ENCODE measurements at places on chromosomes 3 and 15. TPM values are rescaled to one million over a fixed set of nuclear protein-coding genes. Genes with fewer than 3 reads are reported as not detected.

Gene B3GALNT1
- not detected for polyA plus RNA-seq

Gene IQCF5
- not detected for polyA plus RNA-seq

Gene RGMA
- polyA plus RNA-seq = not detected

Gene IQCH
- not detected for polyA plus RNA-seq

- H3K4me3 ChIP-seq = no peak overlapping the region
- no peak overlapping the region for H3K27ac ChIP-seq
- DNase-seq = no peak
These were observed 211.7 kb upstream of the TTC14 start for GRCh38 chr3:180390313-180390712.

DNA sequence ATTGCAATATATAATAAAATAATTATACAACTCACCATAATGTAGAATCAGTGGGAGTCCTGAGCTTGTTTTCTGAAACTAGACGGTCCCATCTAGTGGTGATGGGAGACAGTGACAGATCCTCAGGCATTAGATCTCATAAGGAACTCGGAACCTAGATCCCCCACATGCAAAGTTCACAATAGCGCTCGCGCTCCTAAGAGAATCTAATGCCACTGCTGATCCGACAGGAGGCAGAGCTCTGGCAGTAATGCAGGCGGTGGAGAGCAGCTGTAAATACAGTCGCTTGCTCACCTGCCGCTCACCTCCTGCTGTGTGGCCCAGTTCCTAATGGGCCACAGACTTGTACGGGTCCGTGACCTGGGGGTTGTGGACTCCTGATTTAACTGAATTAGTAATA is 87.8 kb downstream of the P3H2 start:
- H3K4me1 ChIP-seq = no peaks in the 10 kb centered on the region
- H3K4me3 ChIP-seq = no peak overlapping the region
- DNase-seq = no peak
- no peaks in the 10 kb centered on the region for H3K36me3 ChIP-seq
- no peak overlapping the region for H3K27ac ChIP-seq

DNA sequence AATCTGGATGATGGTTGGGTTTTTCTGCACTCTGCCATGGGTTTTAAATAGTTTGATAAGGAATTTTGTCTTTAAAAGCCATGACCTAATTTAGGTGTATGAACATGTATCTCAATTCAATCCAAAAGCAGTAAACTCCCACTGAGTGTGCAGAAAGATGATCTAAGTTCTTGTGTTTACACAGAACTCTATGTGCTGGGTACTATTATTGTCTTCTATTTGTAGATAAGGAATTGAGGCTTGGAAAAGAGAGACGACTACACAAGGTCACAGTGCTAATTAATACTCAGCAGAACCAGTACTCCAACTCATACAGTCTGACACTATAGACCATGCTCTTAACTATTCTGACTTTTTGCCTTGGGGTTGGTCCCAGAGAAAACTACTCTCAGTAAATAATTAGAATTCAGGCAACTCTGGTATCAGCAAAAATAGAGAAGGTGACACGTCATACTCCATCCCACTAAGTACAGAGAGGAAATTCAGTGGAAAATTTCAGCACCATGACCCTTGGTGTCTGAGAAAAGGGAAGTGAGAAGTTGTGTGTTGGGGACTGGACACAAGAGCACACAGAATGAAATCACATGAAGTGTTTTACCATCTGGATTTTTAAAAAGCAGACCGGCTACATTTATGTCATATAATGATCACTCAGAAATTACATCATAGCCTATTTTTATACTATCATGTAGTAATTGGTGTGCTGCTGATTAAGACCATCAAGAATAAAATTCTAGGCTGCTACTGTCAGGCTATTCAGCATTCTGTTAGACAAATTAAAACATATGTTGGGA is 18.3 kb upstream of the MYH15 start:
- H3K27me3 ChIP-seq = peaks cover 10% of the 10 kb centered on the region
- DNase-seq = no peak
- H3K4me3 ChIP-seq = no peak overlapping the region
- no peak overlapping the region for H3K27ac ChIP-seq
- H3K4me1 ChIP-seq = no peaks in the 10 kb centered on the region

DNA sequence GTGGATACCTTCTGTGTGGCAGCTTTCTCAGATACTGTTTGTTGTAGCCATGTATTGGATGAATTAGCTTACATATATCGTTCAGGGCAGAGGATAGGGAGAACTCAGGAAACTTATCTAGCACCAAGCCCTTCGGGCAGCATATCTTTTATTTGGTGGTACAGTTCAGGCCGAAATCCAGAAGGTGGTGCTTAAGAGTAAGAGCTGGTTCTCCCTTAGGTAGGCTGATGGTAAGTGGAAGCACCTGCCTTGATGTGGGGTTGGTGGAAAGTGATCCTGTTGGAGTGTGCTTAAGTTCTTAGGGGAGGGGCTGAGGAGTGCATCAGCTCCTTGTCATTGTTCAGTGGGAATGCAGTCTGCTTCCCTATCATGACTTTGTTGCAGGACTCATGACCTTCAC is 187.5 kb downstream of the DOCK3 start:
- no peaks in the 10 kb centered on the region for H3K4me1 ChIP-seq
- no peak for DNase-seq
- H3K36me3 ChIP-seq = no peaks in the 10 kb centered on the region

GRCh38 chr15:39128746-39129145 is 452.1 kb upstream of the THBS1 start:
- DNase-seq = no peak
- H3K27ac ChIP-seq = no peak overlapping the region
- H3K4me1 ChIP-seq = no peaks in the 10 kb centered on the region
- H3K36me3 ChIP-seq = no peaks in the 10 kb centered on the region
- peaks cover 2% of the 10 kb centered on the region for H3K27me3 ChIP-seq

DNA sequence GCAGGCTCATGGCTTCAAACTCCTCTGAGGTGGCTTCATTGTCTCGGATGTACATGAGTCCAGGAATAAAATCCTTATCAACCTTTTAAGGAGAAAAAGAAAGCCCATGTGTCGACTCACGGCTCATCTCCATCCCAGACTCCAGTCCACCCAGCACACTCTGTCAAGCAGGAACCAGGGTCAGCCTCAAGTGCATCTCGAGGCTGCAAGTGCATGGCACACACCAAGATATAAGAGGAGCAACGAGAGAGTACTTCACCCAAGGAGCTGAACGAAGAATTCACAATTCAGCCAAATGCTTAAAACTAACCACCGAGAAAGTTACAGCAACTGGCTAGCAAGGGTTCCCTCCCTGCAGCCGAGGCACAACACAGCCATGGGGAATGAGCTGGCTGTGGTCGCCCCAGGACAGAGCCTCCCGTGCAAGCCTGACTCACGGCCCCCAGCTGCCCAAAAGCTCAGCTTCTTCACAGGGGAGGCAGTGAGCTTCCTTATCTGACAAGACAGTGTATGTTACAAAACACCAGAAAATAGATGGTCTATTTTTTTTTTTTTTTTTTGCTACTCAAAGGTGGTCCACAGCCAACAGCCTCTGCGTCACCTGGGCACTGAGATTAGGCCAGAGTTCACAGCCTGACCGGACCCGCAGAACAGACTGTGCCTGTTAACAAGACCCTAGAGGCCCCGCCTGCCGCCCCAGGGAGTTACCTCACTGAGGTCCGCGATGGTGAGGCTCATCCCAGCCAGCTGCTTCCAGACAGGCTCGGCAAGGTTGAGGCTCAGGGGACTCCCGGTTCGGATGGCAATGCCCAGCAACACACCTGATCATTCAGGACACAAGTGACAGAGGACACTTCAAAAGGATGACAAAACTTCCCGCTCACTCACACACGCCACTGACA is 15.9 kb upstream of the OCA2 start:
- H3K4me3 ChIP-seq = no peak overlapping the region
- peaks cover 68% of the 10 kb centered on the region for H3K36me3 ChIP-seq
- no peak for DNase-seq
- no peaks in the 10 kb centered on the region for H3K27me3 ChIP-seq

- no peaks in the 10 kb centered on the region for H3K4me1 ChIP-seq
- no peak for DNase-seq
- no peak overlapping the region for H3K4me3 ChIP-seq
- no peak overlapping the region for H3K27ac ChIP-seq
- no peaks in the 10 kb centered on the region for H3K36me3 ChIP-seq
- H3K27me3 ChIP-seq = peaks cover 3% of the 10 kb centered on the region
These were observed 34.6 kb upstream of the CDIN1 start for GRCh38 chr15:36544518-36545466.

DNA sequence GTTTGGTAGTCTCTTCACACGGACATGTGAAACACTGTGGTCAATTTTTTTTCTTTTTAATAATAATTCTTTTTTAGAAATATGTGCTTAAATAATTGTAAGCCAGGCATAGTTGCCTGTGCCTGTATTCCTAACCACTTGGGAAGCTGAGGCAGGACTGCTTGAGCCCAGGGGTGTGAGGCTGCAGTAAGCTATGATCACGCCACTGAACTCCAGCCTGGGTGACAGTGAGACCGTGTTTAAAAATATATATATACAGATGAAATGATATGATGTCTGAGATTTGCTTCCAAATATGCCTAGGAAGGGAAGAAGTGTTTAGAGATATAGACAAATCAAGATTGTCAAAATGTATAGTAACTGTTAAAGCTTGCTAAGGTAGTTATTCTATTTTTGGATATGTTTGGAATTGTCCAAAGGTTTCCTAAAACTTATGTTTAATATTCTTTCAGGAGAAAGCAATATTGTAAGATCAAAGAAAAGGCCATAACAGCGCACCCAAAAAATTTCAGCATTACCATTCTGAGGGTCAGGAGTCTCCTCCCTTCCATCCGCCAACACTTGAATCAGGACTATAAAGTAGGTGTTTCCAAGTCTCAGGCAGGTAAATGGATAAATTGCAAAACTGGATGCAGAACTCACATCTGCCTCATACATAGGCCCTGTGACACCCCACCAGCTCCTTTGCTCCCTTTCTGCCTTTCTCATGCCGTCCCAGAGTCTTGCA is 532 bp upstream of the SELENOT start:
- peak overlapping the region; percentile 98 for H3K27ac ChIP-seq
- DNase-seq = no peak
- peaks cover 9% of the 10 kb centered on the region for H3K36me3 ChIP-seq
- no peaks in the 10 kb centered on the region for H3K27me3 ChIP-seq
